A549 (cell line): ENCODE measurements at places on chromosomes 13 and 19. TPM values are rescaled to one million over a fixed set of nuclear protein-coding genes. Genes with fewer than 3 reads are reported as not detected.

PSPN gene
- polyA plus RNA-seq = 0.71 to 0.75 TPM (median 0.71 TPM) in 3 replicates

GRCh38 chr13:70884196-70884595 is 775.9 kb upstream of the KLHL1 start:
- DNase-seq = no peak

GRCh38 chr13:45892513-45892912 is 41.0 kb upstream of the SIAH3 start:
- DNase-seq = no peak

TEX29 gene
- polyA plus RNA-seq = 0.13 TPM in 1 of 3 replicates, not detected in the others

- DNase-seq = no peak
Observed at GRCh38 chr19:7254590-7254989, 39.6 kb downstream of the INSR start.

- DNase-seq = no peak
Observed at GRCh38 chr19:16862826-16863415, 25.9 kb upstream of the F2RL3 start.

GRCh38 chr19:45553464-45553863 is 31.1 kb downstream of the OPA3 start:
- DNase-seq = no peak

TMED1 gene
- 36.2 to 37.4 TPM (median 37.0 TPM) in 3 replicates for polyA plus RNA-seq

- DNase-seq = no peak
Observed at GRCh38 chr19:45147835-45148676, 12.7 kb downstream of the NKPD1 start.

DNA sequence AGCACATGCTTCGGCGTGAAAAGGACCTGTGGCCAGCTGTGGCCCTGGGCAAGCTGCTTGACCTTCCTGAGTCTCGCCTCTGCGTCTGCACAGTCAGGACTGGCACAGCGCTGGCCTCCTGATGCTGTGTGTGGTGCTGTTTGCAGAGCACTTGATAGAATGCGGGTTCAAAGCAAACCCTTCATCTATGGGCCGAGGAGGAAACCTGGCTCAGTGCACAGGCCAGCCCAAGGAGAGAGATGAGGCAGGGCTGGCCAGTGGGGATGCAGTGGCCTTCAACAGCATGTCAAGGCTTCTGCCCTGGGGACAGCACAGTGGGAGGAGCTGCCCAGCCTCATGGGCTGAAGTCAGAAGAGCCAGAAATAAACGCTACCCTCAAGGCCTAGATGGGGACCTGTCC is 21.3 kb upstream of the VSTM2B start:
- DNase-seq = no peak

DNA sequence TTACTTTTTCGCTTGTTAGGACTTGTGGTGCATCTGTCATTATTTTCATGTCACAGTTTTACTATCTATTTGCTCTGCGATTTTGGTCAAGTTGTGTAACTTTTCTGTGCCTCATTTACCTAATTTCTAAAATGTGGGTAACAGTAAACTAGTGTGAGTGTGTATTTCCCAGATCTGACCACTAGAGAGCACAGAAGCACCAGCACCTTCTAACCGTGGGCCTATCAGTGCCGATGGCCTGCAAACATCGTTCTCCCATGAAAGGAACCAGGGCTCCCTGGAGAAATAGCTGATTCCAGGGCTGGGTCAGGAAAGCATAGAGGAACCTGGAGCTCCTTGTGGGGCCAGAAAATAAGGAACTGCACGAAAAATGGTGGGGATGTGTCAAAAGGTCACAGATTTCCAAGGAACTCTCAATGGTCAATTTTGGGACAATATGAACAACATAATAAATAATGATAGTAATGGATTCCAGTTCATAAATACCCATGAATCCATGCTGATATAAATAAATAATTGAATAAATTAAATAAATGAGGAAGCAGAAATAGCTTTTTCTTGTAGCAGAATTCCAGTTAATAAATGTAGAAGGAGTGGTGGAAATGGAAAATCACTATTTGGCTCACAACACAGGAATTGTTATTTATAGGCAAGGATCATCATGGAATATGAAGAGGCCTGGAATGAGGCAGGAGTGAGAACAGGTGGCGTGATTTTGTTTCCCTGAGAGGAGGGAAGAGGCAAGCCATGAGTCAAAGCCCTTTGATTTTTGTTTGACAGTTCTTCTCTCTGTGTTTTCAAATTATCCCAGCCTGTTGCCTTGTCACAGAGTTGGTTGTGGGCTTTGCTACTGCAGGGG is 31.1 kb downstream of the CEACAM8 start:
- DNase-seq = peak; percentile 76

- no peak for DNase-seq
Observed at GRCh38 chr19:50204811-50205675, 1.6 kb downstream of the MYH14 start.

- no peak for DNase-seq
Observed at GRCh38 chr13:48175185-48175584, 57.8 kb upstream of the ITM2B start.

DNA sequence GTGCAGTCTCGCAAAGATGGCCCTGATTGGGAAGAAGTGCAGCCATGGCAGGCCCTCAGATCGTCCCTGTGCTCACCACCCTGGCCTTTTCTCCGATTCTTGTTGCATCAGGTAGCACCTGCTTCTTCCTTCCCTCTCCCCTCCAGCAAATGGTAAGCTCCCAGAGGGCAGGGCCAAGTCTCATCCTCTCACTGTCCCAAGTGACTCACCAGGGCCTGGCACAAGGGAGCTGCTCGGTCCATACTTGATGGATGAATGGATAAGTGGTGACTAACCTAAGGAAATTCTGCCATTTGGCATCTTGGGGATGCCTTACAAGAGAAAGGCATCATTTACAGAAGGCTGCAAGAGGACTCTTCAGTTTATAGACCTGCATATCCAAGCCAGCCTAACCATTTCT is 84.9 kb downstream of the ZIC5 start:
- no peak for DNase-seq

NAXD gene
- 12.5 to 14.2 TPM (median 13.8 TPM) in 3 replicates for polyA plus RNA-seq

- DNase-seq = no peak
Observed at GRCh38 chr13:82294226-82294625, 1588.0 kb downstream of the SLITRK1 start.

DNA sequence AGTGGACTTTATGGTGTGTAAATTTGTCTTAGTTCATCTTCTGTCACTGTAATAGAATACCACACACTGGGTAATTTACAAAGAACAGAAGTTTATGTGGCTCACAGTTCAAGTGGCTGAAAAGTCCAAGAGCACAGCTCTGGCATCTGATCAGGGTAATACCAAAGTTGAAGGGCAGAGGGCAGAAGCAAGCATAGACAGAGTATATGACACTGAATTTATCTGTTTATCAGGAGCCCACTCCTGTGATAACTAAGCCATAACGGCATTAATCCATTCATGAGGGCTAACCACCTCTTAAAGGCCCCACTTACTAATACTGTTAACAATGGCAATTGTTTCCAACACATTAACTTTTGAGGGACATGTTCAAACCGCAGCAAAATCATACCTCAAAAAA is 4.0 kb upstream of the RFXAP start:
- DNase-seq = peak; percentile 7

TMPRSS9 gene
- 0.04 TPM in 1 of 3 replicates, not detected in the others for polyA plus RNA-seq

DNA sequence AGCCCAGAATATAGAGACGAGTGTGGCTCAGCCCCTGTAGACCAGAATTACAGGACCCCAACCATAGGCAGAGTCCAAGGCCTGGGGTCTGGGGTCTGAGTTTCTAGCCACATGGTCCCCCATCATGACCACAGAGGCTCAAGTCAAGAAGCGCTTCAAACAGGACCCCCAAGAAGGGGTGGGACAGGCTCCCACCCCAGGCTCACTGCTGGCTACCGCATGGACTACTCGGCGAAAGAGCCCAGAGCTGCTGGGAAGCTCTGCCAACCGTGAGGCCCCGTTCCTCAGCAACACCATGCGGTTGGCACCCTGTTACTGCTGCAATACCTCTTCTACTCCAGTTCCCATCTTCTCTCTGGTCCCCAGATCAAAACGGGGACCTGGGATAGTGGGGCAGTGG is 254.8 kb downstream of the TEX29 start:
- DNase-seq = no peak
